Stimulated activated CD8-positive, alpha-beta memory T cell treated with anti-CD3 and anti-CD28 coated beads, Interleukin-2, amount 100 ng/mL, for 1 hour (primary cell): ENCODE measurements at places on chromosomes 12 and 14.

DNA sequence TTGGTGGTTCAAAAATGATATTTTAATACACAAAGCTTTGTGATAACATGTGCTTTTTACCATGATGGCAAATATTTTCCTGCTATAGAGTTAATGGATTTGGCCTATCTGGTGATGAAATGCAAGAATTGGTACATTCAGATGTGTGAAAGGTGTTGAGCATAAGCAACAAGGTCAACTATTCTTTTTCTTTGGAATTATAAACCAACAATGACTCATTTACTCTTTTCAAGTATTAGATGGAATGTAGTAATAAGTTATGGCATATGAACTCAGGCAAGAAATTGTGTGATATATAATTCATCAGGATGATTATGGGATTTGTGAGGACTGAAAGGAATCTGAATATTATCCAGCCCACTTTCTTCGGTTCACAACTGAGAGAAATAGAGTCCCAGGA is 471.4 kb downstream of the ETNK1 start:
- DNase-seq, result no peak

- no peak for DNase-seq
Measured at GRCh38 chr12:4141348-4142270, 132.0 kb upstream of the CCND2 start.

DNA sequence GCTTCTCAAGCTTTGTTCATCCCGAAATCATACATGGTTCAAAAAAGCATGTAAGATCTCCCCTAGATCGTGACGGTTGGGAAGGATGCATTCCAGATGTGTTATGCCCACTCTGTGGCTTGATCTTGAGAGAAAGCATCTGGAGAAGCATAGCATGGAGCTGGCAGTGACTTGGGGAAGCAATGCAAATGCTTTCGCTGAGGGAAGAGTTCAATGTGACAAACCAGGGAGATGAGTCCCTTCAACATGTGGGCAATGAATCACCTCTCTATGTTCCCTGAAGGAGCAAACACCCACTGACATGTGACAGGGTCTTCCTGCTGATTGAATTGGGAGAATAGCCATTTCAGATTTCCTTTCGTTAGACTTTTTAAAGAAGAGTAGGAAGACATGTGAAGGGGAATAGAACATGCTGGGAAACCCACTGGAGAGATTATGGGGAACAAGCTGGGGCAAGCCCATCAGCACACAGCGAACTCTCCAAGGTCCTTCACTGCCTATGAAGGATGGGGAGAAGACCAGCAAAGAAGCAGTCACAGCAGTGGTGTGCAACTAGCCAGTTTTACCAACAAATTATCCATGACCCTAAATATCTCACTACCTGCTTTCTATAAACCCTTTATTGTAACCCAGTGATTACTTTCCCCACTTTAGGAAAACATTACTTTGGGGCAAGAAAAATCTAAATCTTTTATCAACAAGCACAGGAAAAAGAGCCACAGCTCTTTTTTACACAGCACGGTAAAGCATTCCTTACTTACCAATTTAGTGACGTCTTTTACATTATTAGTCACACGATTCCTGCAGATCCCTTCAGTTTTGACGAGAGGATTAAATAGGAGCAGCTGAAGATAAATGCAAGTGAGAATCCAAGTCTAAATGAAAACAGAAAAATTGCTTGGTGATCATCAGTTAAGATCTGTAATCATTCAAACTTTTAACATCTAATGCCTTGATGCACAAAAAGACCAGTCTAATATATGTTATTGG is 35.0 kb downstream of the KITLG start:
- no peak for DNase-seq

GRCh38 chr12:57063991-57064685 is 14.2 kb upstream of the MYO1A start:
- DNase-seq, result no peak

DNA sequence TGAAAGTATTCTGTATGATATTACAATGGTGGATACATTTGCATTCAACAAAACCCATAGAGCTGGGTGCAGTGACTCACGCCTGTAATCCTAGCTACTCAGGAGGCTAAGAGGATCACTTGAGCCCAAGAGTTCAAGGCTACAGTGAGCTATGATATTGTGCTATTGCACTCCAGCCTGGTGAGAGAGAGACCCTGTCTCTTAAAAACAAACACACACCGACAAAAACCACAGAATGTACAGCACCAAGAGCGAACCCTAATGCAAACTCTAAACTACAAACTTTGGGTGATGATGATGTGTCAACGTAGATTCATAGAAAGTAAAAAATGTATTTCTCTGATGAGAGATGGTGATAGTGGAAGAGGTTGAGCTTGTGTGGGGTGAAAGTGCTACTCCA is 8.6 kb downstream of the CAPRIN2 start:
- no peak for DNase-seq

DNA sequence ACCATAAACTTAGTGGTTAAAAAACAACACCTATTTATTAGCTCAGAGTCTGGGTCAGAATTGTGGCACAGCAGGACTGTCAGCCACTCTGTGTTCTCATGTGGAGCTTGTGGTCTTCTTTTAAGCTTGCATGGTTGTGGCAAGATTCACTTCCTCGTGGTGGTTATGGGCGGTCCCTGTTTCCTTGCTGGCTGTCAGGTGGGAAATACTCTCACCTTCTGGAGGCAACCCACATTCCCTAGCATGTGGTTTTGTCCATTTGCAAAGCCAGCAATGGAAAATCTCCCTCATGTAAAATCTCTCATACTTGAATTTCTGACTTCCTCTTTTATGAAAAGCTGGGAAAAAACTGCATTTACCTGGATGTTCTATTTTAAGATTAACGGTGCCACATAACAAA is 229.8 kb downstream of the ALX1 start:
- no peak for DNase-seq

- DNase-seq, result no peak
Measured at GRCh38 chr12:105581420-105581819, 250.9 kb downstream of the C12orf75 start.

- no peak for DNase-seq
Measured at GRCh38 chr12:111672822-111673381, 12.9 kb downstream of the BRAP start.

DNA sequence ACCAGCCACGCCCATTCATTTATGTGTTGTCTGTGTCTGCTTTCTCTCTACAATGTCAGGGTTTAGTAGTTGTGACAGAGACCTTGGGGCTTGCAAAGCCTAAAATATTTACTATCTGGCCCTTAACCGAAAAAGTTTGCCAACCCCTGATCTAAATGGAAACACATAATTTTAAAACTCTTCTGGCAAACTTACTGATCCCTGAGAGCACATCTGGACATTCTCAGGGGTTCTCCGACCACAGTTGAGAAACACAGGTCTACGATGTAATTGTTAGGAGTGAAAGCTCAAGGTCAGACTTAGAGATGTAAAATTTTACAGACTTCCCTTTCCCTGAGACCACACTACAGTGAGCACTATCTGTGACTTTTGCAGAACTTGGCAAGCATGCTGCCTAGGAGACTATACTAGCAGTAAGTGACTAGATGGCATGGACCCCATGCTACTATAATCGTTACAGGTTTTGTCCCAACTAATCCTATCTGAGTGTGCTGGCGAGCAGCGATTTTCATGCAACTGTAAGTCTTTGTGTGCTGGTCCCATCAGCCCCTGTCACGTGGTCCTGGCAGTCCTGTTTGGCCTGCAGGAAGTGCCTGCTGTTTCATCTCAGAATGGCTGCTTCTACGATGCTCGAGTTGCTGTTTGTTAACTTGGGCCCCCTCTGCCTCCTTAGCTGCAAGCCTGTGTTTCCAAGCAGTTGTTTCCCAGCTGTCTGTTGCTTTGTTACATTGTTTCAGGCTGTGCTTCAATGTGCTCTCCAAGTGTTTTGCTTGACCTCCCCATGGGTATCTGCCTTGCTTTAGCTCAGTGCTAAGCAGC is 21.6 kb downstream of the TMTC2 start:
- DNase-seq, result no peak

DNA sequence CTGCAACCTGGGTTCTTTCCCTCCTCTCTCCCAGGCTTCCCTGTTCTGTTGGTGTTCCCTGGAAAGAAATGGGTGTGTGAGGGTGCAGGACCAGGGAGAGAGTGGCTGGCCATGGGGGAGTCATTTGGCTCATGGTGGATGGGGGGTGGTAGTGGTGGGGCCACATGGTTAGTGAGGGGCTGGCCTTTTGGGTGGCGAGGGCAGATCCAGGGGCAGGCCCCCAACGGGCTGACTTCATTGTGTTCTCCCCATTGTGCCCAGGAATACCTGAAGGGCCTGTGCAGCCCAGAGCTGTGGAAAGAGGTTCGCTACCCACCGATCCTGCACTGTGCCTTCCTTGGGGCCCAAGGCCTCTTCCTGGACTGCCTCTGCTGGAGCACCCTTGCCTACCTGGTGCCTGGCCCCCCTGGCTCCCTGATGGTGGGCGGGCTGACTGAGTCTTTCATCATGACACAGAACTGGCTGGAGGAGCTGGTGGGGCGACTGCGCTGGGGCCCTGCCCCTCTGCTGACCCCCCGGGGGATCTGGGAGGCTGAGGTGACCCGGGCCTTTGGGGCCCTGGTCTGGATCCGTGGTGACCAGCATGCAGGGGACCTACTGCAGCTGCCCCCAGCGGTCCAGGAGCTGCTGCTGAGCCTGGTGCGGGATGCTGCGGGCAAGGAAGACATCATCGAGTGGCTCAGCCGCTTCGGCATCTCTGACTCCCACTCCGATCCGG is 9.0 kb downstream of the NYNRIN start:
- no peak for DNase-seq

- no peak for DNase-seq
Measured at GRCh38 chr12:96424601-96425000, 24.4 kb upstream of the CDK17 start.

DNA sequence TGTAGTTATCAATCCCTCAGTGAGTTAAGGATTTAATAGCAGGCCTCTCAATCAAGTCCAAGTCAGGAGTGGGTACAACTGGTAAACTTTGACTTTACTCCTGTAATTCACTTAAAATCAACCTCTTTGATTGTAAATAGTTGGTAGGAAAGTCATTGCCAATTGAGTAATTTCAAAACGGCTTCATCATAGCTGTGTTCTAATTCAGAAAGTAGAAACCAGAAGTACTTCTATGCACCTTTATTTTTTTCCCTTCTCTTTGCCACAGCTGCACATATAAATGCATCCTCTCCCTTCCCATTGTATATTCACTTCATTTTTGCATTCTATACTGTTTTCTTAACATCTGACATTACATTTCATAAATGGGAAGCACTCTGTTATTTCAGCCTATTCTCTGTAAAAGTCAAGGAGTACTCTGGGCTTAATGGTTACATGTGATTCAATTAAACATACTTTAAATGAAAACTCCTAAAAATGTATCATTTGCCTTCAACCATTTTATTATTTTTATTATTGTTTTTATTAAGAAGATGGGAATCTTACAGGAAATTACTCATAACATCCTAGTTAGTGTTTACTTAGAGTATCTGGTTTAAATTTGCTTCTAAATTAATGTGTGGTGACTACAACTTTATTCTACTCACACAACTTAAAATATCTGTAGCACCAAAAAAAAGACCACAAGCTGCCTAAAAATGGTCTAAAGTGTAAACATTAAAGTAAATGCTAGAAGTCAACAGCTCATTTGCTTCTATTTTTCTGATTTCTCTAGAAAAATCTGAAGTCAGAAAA is 171.2 kb downstream of the CEP128 start:
- no peak for DNase-seq

DNA sequence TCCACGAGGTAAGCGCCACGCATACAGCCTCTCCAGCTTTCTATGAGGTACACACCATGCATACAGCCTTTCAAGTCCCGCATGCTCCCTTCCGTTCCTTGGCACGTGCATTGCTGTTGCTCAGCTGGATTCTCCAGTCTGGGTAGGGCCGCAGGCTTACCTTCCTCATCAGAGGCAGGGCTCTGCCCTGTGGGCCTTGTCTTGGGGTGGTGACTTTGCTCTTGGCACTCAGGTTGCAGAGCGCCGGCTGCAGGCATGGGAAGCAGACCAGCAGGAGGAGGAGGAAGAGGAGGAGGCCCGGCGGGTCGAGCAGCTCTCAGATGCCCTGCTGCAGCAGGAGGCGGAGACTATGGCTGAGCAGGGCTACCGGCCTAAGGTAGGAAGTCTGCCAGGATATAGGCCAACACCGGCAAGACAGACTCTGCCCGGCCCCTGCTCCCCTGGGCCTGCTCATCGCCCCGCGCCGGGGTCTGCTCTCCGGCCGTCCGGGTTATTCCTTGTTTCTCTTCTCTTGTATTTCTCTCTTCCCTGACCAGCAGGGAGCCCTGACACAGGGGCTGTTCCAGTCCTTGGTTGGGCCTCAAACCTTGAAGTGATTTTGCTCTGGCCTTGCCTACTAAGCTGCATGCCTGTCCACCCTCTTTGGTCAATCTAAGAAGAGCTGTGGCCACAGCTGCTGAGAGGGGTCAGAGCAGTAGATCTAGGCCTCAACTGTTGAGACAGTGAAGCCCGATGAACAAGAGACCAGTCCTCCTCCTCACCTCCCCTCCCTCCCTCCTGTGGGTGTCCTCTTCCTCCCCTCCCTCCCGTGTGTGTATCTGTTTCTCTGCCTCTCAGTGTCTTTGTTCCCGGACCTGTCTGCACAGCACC is 15.3 kb downstream of the TCHP start:
- DNase-seq, result no peak

- no peak for DNase-seq
Measured at GRCh38 chr14:54929556-54929955, 26.9 kb upstream of the GCH1 start.

GRCh38 chr12:126069549-126070165 is 1004.4 kb downstream of the AACS start:
- no peak for DNase-seq

GRCh38 chr12:75751769-75752471 is 240.5 kb upstream of the KRR1 start:
- no peak for DNase-seq

GRCh38 chr14:38238878-38239277 is 17.0 kb downstream of the CLEC14A start:
- DNase-seq, result no peak

- no peak for DNase-seq
Measured at GRCh38 chr14:54798465-54799124, 104.0 kb downstream of the GCH1 start.

GRCh38 chr12:24535334-24536069 is 413.4 kb downstream of the BCAT1 start:
- no peak for DNase-seq

DNA sequence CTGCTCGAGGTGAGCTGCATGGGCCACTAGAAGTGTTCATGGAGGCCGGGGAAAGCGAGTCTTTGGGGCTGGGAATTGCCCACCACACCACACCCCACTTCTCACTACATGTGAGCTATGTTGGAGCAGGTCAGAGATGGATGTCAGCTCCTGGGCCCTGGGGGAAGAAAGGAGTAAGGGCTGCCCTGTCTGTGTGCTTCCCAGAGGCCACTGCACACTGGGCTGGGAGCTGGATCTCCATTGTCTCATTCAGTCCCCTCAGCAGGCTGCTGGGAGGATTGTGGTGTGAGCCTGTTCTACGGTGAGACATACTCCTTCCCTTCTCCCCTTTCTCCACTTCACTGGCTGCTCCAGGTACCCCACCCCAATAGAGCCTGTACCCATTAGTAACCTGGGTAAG is 10.5 kb downstream of the FIGNL2 start:
- DNase-seq, result no peak

DNA sequence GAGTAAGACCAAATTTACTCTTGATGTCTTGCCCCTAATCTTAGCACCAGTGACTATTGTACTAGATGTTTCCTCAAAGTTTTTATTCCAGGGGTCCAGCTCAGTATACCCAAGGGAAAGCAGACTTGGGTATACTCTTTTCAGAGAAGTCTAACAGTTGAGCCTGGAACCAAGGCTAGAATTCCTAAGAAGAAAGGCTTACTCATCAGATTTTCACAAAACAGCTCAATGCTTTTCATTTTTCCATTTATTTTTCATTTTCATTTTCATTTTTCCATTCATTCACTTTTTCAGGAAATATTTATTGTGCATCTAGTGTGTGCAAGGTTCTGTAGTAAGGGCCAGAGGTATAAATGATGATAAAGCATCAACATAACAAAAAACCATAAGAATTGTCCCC is 143.2 kb downstream of the PHLDA1 start:
- DNase-seq, result no peak
